ENCODE measurements at places on chromosomes 12 and 14. TPM values are rescaled to one million over a fixed set of nuclear protein-coding genes. Genes with fewer than 3 reads are reported as not detected.

DNA sequence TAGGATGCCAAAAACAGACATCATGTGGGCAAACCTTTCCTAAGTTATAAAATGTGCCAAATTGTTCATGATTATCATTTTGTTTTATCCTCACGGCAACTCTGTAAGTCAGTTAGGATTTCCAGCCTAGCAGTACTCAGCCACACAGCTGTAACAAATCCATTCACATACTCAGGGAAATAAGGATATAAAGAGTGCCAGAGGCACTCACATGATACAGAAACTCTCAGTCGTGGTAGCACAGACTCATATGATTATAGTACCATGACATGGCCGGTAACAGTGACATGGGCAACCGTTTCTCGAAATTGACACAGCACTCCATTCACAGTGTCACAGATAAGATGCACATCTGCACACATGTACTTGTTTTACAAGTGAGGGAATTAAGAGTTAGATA is 344.2 kb downstream of the LRIG3 start:
- no peak for DNase-seq

DNA sequence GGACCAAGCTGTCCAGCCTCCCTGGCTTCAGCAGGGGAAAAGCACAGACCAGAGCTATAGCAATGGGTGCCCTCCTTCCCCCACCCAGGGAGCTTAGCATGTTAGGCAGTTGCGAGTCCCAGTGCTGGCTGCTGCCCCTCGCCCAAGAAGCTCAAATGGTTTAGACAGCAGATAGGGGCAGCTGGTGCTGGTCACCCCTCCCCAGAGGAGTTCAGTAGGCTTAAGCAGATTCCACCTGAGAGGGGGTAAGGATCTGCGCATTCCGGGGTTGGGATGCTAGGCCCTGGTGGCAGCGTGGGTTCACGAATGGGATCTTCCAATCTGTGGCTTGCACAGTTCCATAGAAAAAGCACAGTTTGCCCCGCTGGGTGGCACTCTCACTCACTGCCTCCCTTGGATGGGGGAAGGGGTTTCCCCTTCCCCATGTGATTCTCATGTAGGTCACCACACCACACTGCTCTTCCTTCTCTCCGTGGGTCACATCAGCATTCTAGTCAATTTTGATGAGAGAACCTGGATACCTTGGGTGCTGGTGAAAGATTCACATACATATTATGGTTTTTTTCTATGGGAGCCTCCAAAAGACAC is 665.6 kb downstream of the C12orf50 start:
- no peak for DNase-seq

DNA sequence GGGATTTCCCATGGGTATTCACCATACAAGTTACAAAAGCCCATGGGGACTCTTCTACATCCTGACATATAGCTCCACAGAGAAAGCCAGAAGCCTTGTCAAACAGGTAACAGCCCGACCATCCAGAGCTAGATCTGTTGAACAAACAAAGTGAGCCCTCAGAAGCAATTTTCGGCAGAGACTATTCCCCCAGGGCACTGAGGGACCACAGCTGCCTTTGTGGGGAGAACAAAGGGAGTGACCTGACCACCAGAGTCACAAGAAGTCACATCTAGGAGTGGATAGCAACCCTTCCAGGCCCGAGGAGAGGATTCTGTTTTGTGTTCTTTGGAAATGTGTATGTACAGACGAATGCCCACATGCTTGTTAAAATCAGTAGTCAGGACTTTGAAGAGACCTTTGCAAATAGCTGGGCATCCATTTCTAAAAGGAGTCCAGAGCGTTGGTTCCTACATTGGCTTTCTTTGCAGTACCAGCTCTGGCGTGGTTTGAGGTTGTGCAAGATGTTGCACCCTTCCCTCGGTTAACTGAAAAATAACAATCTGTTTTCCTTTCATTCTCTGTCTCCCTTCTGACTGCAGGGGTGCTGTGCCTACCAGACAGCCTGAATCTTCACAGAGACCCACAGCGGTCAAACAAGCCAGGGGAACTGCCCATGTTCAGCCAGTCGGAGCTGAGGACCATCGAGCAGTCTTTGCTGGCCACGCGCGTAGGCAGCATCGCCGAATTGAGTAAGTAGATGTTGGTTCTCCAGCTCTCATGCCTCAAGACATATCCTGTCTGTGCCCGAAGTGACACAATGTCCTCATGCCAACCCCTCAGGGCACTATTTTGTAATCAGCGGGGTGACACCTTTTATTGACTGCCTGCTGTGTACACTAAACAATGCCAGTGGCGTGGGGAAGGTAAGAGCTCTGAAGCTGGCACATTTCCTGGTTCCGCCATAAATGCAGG is 165.4 kb upstream of the PWP1 start:
- DNase-seq, result no peak

DNA sequence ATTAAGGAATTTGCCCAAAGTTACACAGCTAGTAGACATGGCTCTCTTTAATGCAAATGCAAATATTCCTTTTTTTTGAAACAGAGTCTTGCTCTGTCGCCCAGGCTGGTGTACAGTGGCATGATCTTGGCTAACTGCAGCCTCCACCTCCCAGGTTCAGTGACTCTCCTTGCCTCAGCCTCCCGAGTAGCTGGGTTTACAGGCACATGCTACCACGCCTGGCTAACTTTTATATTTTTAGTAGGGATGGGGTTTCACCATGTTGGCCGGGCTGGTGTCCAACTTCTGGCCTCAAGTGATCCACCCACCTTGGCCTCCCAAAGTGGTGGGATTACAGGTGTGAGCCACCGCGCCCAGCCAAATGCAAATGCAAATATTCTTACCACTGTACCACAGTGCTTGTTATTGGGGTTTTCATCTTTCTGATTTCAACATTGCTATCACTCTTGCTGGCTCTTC is 24.5 kb upstream of the HIGD1C start:
- DNase-seq, result no peak

DNA sequence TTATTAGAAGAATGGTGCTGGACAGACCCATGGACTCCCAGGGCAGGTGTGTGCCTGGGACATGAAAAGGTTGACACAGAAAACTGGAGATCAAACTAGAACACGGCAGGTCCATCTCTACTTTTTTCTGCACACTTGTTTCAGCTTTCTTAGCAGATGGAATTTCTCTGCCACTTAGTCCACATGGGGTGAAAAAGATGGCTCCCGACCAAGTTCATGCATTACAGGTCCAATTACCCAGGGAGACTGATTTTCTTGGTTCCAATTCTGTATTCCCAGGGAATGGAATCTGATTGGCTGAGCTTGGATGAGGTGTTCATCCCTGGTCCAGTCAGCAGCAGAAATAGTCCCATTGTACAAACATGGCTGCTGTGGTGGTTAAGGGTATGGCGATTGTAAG is 238.9 kb upstream of the SRRM4 start:
- DNase-seq, result no peak

SERPINA12 gene
- not detected for polyA plus RNA-seq

GRCh38 chr14:50064993-50065392 is 51.4 kb downstream of the VCPKMT start:
- DNase-seq, result no peak
